H4 (cell line): ENCODE measurements at places on chromosomes 3 and 15. TPM values are rescaled to one million over a fixed set of nuclear protein-coding genes. Genes with fewer than 3 reads are reported as not detected.

- DNase-seq, result peak; percentile 80
These were observed 110.6 kb upstream of the MEF2A start for GRCh38 chr15:99454941-99455788.

GRCh38 chr3:13704174-13704573 lies 155.2 kb downstream of the FBLN2 start:
- no peak for DNase-seq

GRCh38 chr3:132781922-132782321 lies 59.7 kb upstream of the NPHP3 start:
- DNase-seq, result no peak

DNA sequence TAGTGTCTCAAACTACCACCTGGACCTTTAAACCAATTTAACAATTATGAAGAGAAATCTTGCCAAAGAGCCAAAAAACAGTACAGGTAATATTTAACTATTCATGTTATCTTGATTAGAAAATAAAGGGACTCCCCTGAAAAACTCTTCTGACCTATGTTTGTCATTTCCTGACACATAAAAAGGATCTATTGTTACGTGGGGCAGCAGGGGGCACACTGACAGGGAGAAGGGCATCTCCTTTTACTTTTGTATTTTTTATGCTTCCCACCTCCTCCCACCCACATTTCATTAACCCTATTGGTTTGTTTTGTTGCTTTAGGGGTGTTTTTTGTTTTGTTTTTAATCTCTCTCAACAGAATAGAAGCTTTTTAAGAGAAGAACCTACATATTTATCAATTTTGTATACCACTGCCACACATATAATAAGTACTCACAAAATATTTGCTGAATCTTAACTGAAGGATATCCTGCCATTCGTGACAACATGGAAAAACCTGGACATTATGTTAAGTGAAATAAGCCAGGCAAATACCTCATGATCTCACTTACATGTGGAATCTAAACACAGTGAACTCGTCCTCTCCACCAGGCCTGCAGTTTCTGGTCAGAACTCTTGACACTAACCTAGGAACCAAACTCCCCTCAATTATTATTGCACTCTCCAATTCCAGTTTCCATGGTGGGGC lies 17.7 kb downstream of the STAG1 start:
- no peak for DNase-seq

DNA sequence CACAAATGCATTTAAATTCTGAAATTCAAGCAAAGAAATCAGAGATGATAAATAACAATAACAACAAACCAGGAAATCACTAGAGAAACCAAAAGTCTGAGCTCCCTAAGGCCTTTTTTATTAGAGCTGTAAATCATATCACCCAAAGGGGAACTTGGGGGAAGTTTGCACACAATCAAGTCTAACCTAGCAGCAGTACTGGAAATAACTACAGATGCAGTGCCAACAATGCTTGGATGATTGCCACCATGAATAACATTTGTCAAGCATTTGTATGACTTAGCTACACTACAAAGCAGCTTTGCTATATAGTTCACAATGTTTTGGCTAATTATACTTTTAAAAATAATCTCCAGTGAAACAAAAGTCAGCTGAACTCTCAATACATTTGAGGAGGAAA lies 27.8 kb downstream of the SHQ1 start:
- no peak for DNase-seq

- DNase-seq, result no peak
These were observed 307.8 kb upstream of the ARRDC4 start for GRCh38 chr15:97652700-97653167.

GRCh38 chr15:59394166-59394661 lies 21.5 kb upstream of the MYO1E start:
- DNase-seq, result no peak

- DNase-seq, result no peak
These were observed 28.7 kb downstream of the PFN2 start for GRCh38 chr3:149941946-149942345.

- no peak for DNase-seq
These were observed 75.2 kb downstream of the CHSY1 start for GRCh38 chr15:101176625-101177024.

DNA sequence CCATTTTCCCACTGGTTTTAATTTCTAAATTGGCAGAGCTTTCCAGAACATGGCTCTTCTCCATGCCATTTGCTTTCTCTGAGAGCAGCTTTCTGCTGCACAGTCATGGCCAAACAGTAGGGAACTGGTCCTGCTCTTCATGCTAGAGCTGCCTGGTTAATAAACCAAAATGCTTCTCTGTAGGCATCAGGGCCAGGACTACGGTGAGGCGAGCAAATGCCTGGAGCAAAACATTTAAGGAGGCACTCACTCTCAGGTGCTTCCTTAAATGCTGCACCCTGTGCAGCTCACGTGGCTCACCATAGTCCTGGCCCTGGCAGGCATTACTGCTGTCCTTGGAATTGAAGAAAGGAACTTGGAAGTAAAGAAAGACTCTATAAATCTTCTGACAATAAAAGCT lies 48.5 kb upstream of the PPP2R3A start:
- no peak for DNase-seq

DNA sequence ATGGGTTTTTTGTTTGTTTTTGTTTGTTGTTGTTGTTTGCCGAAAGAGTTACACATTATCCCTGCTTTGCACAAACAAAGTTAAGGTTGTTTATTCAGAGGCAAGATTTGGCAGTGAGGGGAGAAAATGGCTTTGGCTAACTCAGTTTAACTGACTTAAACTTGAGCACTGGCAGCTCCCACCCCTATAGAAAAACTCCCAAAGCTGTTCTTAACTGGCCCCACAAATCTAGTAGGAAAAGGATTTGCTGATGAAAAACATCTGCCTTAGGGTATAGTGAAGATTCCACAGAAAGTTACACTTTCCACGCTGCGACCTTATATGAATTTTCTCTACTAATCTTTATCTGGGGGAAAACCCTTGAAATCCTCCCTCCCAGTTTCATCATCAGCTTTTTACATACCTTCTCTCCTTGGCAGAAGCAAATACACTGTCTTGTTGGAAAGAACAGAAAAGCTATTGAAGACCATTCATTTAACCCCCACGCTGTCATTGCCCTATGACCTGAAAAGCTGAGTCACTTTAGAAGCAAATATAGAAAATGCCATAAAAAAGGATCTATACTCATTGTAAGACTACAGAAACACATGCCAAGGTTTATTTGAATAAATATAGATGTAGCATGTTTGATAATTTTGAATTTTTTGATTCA lies 551.7 kb downstream of the NR2F2 start:
- no peak for DNase-seq

GRCh38 chr3:14852058-14852594 lies 33.4 kb downstream of the FGD5 start:
- DNase-seq, result no peak

- DNase-seq, result no peak
These were observed 68.8 kb downstream of the FSIP1 start for GRCh38 chr15:39713846-39714245.

DNA sequence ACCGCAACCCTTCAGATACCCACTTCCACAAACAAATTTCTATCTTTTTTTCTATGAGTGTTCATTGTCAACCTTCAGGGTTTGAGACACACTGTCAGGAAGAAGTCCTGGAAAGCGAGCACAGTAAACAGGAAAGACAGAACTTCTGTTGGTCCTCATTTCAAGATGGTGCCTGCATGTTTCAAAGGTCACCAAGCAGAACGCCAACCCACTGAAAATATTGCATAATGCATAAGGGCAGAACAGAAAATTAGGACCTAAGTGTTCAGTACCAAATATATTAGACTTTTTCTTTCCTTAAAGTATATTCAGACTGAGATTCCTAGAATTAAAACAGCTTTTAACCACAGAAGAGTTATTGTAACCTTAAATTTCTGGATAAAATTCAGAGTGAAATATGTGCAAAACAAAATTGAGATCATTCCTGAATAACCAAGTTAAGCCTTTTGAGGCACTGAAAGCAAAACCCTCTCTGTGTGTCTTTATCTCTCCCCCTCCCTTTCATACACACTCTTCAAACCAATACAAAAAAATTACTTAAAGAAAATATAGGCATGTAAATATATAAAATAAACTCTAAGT lies 387.8 kb upstream of the THBS1 start:
- no peak for DNase-seq

- DNase-seq, result no peak
These were observed at the start of gene IGSF10 for GRCh38 chr3:151460774-151461450. IGSF10 (minus strand) TSS chr3:151461061; CDS start chr3:151458709, 2,352 bp downstream.

- no peak for DNase-seq
These were observed 1006.7 kb upstream of the ALCAM start for GRCh38 chr3:104360038-104360437.

GRCh38 chr15:40464595-40465185 lies 6.1 kb upstream of the CHST14 start:
- DNase-seq, result no peak

- DNase-seq, result no peak
These were observed 32.0 kb downstream of the SELENOT start for GRCh38 chr3:150635076-150635475.

DNA sequence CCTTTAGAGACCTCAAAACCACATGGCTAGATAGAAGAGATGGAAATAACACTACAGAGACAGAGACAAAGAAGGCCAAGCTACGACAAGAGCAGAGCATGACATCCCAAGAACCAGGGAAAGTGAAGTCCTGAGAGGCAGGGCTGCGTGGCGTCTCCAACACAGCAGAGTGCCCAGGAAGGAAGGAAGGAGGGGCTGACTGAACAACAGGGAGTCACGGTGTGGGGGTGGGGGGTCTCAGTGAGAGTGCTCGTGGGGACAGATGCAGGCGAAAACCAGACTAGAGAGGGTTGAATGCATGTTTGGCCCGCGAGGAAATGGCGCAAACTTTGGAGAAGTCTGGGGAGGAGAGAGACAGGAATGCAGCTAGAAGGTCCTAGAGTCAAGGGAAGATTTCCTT lies 44.0 kb downstream of the ADAMTS17 start:
- DNase-seq, result no peak

DNA sequence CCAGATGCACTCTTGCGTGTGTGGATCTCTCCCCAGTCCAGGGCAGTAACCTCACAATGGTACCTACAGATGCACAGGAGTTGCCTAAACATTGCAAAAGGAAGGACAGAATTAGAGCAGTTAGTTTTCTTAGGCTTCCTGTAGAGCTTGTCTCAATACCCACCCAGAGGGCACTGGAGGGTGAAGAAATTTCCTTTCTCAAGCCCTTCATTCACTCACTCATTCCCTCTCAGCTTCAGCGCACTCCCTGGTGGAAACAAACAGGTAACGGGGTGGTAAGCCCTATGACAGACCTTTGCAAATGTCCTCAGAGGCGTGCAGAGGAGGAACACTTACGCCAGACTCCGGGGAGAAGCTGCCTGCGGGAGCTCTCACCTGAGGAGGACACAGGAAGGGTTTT lies 267.4 kb upstream of the HES1 start:
- DNase-seq, result no peak

GRCh38 chr3:152149832-152150231 lies 118.9 kb upstream of the MBNL1 start:
- no peak for DNase-seq

GRCh38 chr3:156727519-156728205 lies 53.3 kb downstream of the TIPARP start:
- DNase-seq, result no peak

GRCh38 chr15:67917037-67917436 lies 77.2 kb upstream of the RNU6-1 start:
- DNase-seq, result no peak

GRCh38 chr15:51390241-51390965 lies 48.9 kb downstream of the GLDN start:
- no peak for DNase-seq

- no peak for DNase-seq
These were observed 62.4 kb upstream of the SIAH2 start for GRCh38 chr3:150825192-150825915.

DNA sequence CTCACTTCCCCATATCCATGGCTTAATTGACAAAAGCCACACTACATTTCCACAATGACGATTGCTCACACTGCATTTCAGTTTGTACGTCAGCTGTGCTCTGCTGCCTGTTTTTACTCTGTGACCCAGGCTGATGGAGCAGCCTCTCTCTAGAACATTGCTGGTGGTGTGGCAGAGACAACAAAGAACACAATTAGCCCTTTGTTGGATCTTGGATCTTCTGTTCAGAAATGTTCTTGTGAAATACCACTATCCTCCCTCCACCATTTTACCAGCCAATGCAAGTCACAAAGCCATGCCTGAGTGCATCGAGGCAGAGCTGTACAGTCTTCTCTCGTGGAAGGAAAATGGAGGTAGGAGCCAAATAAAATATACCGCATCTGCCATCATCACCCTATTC lies 56.9 kb upstream of the TBC1D5 start:
- DNase-seq, result no peak

GRCh38 chr3:60053526-60054265 lies 1003.9 kb upstream of the CFAP20DC start:
- peak; percentile 53 for DNase-seq

DNA sequence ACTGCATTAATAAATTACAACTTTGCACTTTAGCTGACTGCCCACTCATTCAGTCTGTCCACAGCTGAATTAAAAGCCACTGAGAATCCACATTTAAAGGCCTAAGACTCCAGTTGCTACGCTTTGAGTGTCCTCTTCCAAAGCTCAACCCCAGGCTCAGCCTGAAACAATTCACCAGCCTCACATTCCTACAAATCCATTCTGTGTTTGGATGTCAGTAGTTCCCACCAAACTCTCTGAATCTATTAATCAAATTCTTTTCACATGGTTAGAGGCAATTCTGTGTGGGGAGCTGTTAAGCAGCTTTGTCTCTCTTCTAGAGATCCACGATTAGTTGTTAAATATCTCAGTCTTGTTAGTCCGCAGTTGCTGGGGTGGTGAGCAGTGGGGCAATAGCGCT lies 116.8 kb upstream of the UBE2E2 start:
- no peak for DNase-seq

DNA sequence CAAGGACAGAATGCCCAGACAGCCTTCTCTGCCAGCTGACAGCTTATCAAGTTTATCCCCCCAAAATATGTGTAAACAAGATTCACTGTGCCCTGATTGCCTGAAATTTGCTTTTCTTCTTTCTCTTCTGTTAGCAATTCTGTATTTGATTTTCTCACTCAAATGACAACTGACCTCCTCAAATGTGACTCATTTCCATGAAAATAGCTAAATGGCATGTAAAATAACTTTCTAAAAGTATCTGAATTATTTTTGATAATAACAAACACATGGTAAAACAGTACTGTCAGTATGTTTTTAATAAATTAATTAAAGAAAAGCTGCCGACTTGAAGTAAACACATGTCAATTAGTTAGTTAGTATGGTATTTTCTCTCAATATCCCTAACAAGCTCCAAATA lies 202.3 kb upstream of the STAC start:
- DNase-seq, result no peak

GRCh38 chr3:141380987-141381386 lies 12.7 kb downstream of the ZBTB38 start:
- no peak for DNase-seq

The FETUB gene
- total RNA-seq, result not detected in 2 replicates

The ASB14 gene
- not detected in 2 replicates for total RNA-seq

The PRSS50 gene
- not detected in 2 replicates for total RNA-seq

The WDR53 gene
- 12.4 and 24.1 TPM in 2 replicates for total RNA-seq

The TTLL13 gene
- total RNA-seq, result 0.06 TPM in 1 of 2 replicates, not detected in the other

The FILIP1L gene
- 30.0 and 37.8 TPM in 2 replicates for total RNA-seq

The HTR3E gene
- not detected in 2 replicates for total RNA-seq

The ARRDC4 gene
- total RNA-seq, result 6.3 and 6.9 TPM in 2 replicates

The KY gene
- 0.04 TPM in 1 of 2 replicates, not detected in the other for total RNA-seq

The SLC24A5 gene
- not detected in 2 replicates for total RNA-seq

The C3orf20 gene
- not detected in 2 replicates for total RNA-seq

The PPP1R14D gene
- not detected in 2 replicates for total RNA-seq

The RBMS3 gene
- total RNA-seq, result 6.5 and 13.0 TPM in 2 replicates
